HT1080 (cell line): ENCODE measurements at places on chromosomes 5 and 9.
A peak's percentile ranks its signal among the peaks of the same experiment; 100 is the strongest.

GRCh38 chr5:159787837-159788236, 128.4 kb upstream of the ADRA1B start:
- DNase-seq = no peak

GRCh38 chr5:40866844-40867243, 25.7 kb downstream of the CARD6 start:
- no peak for DNase-seq

DNA sequence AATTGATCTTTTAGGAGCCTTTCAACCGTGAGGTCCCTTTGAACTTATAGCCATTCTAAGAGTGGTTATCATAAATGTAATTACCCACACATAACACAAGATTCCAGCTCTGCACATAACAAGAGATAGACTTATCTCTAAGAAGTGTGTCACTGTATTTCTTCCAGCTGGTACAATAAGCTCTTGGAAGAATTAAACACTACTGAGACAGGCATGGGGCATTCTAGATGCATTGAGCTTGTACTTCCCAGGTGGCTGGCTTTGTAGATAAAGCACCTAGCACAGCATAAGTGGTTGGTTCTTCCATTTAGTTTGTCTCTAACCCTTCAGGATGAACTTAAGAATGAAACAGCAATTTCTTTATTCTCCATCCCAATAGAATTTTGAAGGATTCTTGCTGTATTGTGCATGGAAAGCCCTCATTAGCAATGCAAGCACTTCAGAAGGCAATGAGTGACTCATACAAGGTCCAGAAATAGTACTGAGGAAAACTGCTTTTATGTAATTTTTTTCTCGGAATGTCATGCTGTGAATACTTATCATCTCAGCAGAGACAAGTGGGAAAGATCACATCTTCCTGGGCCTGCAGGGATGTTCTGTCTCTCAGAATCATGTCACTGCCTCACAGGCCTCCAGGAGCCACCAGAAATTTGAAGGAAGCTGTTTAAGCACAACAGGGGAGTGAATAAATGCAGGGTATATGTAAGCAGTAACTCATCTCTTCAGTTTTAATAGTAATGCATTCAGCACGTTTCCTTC, 91.1 kb upstream of the CD180 start:
- peak; percentile 18 for DNase-seq

- DNase-seq = no peak
Measured at GRCh38 chr5:170651604-170652277, 131.8 kb upstream of the GABRP start.

DNA sequence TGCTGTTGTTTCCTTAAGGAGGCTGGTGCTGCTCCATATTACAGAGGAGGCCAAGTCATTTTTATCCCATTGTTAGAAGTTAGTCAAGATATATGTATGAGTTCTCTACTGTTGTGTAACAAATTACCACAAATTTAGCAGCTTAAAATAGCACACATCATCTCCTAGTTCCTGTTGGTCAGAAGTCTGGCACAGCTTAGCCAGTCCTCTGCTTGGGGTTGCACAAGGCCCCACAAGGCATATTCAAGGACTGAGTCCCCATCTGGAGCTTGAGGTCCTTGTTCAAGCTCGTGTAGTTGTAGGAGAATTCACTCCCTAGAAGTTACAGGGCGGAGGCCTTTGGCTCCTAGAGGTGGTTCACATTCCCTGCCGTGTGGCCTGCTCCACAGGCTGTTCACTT, 14.7 kb downstream of the MTAP start:
- no peak for DNase-seq

DNA sequence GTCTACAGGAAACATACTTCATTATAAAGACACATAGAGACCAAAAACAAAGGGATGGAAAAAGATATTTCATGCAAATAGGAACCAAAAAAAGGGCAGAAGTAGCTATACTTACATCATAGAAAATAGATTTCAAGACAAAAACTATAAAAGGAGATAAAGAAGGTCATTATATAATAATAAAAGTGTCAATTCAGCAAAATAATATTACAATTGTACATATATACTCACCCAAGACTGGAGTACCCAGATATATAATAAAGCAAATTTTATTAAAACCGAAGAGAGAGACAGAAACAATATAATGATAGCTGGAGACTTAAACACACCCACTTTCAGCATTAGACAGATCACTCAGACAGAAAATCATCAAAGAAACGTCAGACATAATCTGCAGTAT, 546.3 kb downstream of the PRDM9 start:
- no peak for DNase-seq

DNA sequence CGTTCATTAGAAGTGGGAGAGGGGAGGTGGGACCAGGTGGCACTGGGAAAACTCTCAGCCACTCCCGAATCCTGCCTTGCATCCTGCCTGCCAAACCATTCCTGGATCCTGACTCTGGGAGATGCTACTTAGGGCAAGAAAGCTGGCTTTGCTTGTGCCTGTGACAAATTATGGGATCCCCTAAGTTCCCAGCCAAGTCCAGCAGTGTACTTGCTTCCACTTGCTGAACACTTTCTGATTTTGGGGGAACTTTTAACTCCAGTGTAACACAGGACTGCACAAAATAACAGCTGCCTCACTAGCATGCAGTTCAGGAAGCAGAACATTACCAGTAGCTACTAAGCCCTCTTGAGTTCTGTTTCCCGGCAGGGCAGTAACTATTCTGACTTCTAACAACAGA, 12.5 kb upstream of the NKX2-5 start:
- no peak for DNase-seq

GRCh38 chr9:38689678-38690077, 30.3 kb downstream of the FAM240B start:
- DNase-seq = no peak

- DNase-seq = peak; percentile 97
Measured at GRCh38 chr5:57692582-57693487, 210.2 kb upstream of the ACTBL2 start.

- DNase-seq = no peak
Measured at GRCh38 chr9:38182321-38182720, 113.3 kb upstream of the SHB start.

- no peak for DNase-seq
Measured at GRCh38 chr5:58279259-58279658, 180.6 kb downstream of the PLK2 start.

DNA sequence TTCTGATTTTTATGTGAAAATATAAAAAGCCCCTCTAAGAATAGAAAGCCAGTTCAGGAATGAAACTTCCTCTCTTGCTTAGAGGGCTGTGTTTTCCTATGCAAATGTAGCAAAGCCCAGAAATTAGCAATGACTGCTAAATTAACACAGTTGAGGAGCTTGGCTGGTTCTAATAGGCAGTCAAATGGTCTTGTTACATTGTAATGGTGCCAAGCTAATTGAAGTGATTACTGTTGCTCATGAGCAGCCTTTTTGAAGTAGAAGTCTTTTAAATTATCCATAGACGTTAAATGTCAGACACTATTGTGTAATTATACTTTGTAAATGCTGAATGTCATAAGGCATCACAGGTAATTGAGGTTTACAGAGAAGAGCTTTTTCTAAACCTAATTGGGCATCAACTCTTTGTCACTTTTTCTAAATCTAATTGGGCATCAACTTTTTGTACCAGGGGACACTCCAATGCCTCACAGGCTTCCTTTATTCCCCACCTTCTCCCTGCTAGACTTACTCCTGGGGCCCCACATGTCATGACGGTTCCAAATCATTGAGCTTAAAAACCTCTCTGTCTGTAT, 229.1 kb downstream of the PSAT1 start:
- no peak for DNase-seq

DNA sequence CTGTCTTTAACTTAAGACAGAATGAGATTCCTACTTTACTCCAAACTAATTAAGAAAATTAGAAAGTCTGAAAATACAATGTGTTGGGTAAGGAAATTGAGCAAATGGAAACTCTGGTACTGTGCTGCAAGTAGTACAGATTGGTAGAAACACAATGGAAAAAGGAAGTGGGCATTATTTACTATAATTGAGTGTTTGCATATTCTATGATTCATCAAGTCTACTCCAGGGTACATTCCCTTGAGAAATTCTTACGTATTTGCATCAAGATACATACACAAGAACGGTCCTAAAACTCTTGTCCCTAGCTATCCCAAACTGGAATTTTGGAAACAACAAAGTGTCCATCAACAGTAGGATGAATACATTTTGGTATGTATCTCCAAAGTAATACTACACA, 123.5 kb upstream of the TARS1 start:
- peak; percentile 21 for DNase-seq

- DNase-seq = no peak
Measured at GRCh38 chr5:73452215-73452614, 3.6 kb upstream of the FOXD1 start.

DNA sequence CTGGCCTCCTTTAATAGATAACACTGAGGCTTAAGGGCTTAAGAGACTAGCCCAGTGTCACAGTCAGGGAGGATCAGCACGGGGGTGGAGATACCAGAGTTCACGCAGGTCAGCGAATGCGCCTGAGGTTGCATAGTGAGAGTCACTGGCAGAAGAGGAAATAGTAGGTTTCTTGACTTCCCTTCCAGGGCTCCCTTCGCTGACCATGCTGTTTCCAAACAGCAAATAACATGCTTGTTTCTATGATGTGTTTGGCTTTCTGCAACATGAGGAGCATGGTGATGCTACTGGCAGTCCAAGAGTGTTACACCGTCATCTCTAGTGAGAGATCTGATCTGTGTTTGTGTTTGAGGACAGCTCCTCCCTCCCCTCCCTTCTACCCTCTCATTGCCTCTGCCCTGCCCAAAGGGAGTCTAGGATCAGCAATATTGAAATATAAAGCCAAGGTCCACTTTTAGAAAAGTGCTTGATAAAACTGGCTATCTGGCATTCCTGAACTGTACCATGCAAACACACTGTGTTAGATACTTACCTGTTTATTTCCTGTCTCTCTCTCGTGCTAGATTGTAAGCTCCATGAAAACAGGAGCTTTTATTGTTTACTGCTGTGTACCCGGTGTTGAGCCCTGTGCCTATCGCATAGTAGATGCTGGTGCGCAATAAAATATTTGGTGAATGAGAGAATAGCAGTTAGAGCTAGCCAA, 12.3 kb downstream of the TLE4 start:
- no peak for DNase-seq
